T-helper 2 cell treated with Interferon-gamma antibody and Interleukin-4, amounts not matched to agents 5 μg/mL and 100 μg/mL, for 36 hours (primary cell): ENCODE measurements at places on chromosomes 16 and 17.

- DNase-seq: peak; percentile 50
These were observed 3.1 kb upstream of the MED11 start for GRCh38 chr17:4728124-4728523.

DNA sequence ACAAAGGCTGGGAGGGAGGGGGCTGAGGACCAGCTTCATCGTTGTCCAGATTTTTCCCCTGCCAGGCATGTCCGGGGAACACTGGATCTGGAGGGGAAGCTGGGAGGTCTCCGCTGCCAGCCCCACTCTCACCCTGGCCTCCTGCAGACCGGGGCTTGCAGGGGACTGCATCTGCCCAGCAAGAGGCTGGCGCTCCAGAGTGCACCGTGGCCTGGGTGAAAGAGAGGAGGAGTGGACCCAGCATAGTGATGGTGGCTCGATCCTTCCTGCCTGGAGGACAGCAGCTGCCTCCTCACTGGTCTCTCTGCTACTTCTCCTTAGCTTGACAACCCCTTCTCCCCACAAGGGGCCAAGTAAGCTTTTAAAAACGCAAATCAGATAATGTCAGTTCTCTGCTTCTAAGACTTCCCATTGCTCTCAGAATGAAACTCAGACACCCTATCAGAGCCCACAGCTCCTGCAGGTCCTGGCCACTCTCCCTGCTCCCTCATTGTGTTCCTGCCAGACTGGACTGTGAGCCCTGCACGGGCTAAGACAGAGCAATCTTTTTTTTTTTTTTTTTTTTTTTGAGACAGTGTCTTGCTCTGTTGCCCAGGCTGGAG, 15.0 kb downstream of the CPNE2 start:
- no peak for DNase-seq

DNA sequence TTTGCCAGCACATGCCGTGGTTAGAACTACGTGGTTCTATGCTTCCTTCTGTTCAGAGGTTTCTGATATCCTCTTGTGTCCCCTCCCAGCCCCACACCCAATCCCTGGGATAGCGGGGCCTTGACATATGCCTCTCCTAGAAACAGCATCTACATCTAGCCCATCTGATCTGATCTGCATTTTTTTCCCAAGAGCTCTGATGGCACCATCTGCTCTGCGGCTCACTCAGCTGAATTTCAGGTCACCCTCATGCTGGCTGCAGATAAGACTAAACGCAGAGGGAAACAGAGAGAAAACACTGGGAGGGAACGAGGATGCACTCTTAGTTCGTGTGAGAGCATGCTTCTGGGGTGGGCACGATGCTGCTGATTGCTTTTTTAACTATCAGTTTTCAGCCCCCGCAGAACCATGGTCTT, 10.7 kb downstream of the WIPI1 start:
- no peak for DNase-seq

GRCh38 chr17:18176176-18176575, 7.5 kb upstream of the ALKBH5 start:
- DNase-seq: no peak

GRCh38 chr17:30514895-30515596, 37.8 kb downstream of the GOSR1 start:
- no peak for DNase-seq

DNA sequence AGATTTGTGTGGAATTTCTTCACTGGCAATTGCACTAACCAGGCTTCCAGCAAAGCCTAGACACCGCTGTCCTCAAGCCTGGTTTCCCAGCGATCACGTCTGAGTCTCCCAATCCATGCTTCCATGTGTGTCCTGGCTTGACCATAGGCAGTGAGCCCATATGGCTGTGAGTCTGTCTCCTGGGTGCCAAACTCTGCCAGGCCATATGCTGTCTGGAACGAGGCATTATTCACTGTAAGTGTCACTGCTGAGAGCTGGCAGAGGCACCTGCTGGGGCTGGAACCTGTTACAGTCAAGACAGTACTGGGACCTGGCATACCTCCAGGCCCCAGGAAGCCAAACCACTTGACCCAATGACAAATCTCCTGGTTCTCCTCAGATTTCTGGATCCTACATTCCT, 60.4 kb downstream of the HS3ST2 start:
- no peak for DNase-seq

DNA sequence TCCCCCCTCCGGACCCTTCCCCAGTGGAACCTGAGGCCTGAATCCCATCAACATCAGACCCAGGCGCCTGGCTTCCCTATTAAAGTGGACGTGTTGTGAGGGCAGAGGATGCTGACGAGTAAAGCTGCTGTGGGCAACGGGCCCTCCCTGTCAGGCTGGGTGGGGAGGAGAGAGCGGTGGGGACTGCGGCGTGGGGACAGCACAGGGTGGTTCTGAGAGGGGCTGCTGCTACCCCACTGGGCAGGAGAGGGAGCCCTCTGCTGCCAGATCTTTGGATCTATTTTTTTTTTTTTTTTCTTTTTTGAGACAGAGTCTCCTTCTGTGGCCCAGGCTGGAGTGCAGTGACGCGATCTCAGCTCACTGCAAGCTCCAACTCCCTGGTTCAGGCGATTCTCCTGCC, 5.9 kb downstream of the CA5A start:
- DNase-seq: no peak

- no peak for DNase-seq
These were observed 5.1 kb upstream of the GNA13 start for GRCh38 chr17:65061646-65062045.

- DNase-seq: no peak
These were observed 1.6 kb downstream of the HBA1 start for GRCh38 chr16:177981-178667.

GRCh38 chr17:7047566-7047965, 3.7 kb upstream of the SLC16A11 start:
- DNase-seq: no peak

DNA sequence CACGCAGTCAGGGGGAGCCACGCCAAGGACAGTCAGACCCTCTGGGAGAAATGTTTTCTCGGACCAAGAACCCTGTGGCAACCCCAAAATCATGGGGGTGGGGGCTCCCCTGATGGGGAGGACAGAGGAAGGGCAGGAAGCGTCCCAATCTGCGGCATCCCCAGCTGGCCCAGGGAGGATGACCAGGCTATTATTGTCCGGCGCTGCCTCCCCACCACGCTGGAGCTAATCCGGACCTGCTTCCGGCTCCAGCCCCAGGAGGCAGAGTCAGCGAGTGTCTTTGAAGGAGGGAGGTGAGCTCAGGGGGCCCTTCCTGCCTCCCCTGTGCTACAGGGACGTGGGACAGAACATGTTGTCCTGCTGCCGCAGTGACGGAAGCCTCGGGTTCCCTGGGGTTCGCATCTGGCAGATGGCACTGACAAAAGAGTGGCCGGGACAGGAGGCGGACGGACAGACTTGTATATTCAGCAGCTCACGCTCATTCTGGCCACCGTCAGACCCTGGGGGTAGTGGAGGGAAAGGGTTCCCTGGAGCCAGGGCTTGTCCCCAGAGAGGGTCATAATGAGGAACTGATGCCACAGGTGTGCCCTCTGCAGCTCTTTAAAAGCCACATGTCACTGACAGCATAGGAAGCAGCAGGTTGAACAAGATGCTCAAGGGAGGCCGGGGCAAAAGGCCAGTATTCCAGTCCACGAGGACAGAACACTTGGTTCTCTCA, 54.3 kb upstream of the CDC42EP4 start:
- no peak for DNase-seq

DNA sequence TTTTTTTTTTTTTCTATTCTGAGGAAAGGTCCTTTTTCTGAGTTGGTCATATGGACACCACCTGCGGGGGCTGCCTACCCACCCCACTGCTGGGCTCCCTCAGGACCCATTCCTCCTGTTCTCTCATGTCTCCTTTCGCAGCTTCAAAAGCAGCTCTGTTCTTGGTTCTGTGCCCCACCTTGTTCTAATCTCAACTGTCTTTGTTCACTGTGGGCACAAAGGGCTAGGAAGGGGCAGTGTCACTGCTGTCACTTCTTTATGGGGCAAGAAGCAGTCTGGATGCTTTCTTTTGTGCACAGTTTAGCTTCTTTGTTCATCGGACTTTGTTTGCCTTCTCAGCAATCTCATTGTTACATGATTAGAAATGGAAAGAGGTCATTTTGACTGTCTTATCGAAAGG, 7.1 kb downstream of the GOSR2 start:
- no peak for DNase-seq

- no peak for DNase-seq
These were observed 454.9 kb downstream of the KCNJ2 start for GRCh38 chr17:70624211-70624610.

- DNase-seq: no peak
These were observed 39.7 kb downstream of the SRCIN1 start for GRCh38 chr17:38565853-38566665.

- no peak for DNase-seq
These were observed 51.6 kb downstream of the DNAH17 start for GRCh38 chr17:78525511-78526160.

DNA sequence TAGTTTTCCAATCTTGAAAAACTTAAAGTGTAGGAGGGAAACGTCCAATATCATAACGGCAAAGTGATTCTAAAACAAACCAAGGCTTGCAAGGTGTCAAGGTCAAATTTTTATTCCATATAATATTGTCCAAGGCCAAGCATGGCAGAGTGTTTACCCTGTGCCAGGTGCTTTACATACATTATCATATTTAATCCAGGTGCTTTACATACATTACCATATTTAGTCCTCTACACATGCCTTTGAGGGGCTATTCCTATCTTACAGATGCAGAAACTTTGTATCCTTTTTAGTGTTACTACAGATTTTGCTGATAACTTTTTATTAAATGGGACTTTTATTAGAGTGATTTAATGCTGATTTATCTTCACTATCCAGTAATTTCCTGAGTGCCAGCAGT, 23.9 kb downstream of the MAF start:
- DNase-seq: no peak

DNA sequence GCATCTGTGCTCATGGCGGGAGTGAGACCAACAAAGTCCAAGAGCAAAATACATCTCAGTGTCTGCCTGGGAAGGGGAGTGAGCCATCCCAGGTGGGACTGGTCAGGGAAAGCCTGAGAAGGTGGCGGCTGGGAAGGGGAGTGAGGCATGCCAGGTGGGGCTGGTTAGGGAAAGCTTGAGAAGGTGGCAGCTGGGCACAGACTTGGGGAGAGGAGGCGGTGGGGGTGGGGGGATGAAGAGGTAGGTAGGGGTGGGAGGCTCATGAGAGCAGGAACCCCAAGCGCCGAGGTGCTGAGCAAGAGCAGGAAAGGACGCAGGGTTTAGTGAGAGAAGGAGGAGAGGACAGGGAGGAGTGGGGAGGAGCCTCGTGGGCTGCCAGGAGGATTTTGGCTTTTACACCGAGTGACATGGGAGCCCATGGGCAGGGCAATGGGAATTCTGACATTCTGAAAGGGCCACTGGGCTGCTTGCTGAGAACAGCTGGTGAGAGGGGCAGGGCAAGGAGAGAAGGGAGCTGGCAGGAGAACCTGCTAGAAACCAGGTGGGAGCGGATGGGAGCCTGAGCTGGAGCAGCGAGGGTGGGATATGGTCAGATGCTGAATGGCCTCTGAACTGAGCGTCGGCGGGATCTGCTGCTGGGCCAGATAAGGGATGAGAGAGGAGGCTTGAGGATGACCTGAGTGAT, 256.1 kb upstream of the RPL38 start:
- DNase-seq: no peak

- no peak for DNase-seq
These were observed 129.1 kb downstream of the GAS7 start for GRCh38 chr17:10069301-10069700.

- no peak for DNase-seq
These were observed 79.2 kb downstream of the TOX3 start for GRCh38 chr16:52467753-52468152.

GRCh38 chr17:75642784-75643642, 9.8 kb downstream of the SMIM5 start:
- no peak for DNase-seq

- no peak for DNase-seq
These were observed 59.5 kb downstream of the AKAP1 start for GRCh38 chr17:57144567-57144966.

DNA sequence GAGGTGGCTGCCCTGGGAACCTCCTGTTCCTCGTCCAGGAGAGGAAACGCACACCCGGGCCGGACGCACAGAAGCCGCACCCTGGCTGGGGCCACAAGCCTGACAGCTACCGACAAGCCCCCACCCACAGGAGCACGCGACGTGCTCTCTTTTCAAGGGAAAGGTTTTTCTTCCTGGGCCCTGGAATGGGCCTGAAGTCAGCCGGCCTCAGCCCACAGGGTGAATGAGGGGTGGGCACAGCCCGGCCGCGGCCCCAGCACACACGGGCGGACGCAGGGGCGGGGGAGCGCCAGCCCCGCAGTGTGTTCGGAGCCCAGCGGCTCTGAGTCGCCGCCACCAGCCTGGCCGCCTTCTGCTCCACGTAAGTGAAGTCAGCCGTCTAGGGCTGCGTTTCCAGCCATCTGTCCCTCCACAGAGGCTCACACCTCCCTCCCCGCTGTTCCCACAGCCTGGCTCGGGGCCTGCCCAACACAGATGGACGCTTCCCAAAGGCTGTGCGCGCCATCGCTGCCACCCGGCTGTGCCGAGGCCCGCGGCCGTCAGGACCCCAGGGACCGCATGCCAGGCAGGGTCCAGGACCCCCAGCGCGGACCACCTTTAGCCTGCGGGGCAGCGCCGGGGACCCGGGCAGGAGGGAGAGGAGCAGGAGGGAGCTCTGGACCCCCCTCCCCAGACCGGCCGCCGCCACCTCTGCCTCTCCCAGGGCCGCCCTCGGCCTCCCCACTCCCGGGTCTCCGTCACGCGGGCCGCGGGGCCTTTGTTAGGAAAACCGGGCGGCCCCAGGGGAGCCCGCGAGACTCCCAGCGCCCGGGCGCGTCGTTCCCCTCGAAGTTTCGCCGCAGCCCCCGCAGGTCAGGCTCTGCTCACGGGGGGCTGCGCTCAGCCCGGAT, 36.8 kb downstream of the CBFA2T3 start:
- no peak for DNase-seq

- no peak for DNase-seq
These were observed 523.2 kb downstream of the MAF start for GRCh38 chr16:79077346-79077745.

DNA sequence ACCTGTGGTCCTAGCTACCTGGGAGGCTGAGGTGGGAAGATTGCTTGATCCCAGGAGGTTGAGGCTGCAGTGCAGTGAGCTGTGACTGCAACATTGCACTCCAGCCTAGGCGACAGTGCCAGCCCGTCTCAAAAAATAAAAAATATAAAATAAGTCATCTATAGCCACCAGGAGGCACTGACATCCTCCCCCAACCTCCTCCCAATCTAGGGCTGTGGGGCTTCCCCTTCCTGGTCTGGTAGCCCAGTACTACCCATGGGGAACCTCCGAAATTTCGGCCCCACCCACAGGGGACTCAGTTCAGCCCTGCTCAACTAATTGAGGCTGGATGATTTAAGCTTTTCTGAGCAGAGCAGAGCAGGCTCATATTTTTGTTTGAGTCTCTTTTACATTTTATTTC, 3.2 kb downstream of the ZSCAN10 start:
- peak; percentile 71 for DNase-seq

DNA sequence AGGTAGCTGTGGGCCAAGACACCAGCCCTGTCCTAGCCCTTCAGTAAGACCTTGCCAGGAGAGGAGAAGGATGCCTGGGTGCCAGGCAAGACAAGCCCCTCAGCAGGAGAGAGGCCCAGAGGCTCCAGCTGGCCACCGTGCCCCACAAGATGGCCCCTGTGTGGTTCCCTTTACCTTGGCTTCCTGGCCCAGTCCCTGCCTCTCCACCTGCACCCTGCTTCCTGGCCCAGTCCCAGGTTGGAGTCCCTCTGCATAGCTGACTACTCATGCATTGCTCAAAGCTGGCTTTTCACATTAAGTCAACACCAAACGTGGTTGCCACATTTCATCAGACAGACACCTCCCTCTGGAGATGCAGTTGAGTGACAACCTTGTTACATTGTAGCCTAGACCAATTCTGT, 4.0 kb downstream of the SYNGR3 start:
- DNase-seq: peak; percentile 27

- DNase-seq: peak; percentile 17
These were observed 1.7 kb downstream of the CMTM3 start for GRCh38 chr16:66605979-66606751.

GRCh38 chr16:84982434-84982833, 28.9 kb downstream of the ZDHHC7 start:
- DNase-seq: no peak
